ENCODE measurements at places on chromosomes 1 and 21.

DNA sequence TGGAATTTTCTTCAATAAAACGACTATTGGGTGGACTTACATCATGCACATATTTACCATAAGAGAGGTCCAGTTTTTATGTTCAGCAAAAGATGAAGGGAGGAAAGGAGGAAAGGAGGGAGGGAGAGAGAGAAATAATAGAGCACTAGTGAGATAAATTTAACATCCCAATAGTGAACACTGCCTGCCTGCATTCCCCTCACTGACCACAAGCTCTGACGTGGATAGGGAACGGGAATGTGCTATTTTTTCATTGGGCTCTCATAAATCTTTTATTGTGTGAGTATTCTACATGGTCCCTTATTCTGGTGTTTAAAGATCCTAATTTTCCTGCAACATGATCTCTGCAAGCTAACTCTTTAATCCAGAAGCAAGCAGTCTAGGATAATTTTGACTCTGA lies 82.1 kb downstream of the TTC3 start:
- DNase-seq: no peak

GRCh38 chr1:43796111-43796581 lies 88.8 kb downstream of the ST3GAL3 start:
- DNase-seq: no peak

DNA sequence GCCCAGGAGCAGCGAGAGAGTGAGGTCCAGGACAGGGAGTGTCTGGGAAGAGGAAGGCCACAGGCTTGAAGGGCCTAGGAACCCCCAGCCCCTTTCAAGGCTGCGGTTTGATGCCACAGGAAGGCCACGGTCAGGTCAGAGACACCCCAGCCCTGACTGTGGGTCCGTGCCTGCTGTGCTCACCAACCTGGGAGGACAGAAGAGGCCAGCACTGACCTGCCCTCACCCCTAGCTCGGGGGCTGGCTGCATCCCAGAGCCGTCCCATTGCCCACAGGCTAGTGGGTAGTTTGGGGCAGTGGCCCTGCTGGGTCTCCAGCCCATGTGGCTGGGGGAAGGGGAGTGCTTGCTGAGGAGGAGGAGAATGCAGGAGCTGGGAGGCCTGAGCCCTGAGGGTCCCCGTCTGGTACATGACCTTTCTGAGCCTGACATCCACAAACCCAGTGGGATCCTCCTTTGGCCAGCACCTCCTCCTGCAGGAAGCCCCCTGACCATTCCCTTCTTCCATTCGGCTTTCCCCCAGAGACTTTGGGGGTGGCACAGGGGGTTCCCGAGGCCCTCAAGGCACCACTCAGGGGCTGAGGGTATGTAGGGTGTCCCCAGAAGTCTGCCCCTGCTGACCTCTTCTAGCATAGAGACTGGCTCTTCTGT lies 54.3 kb downstream of the WNT9A start:
- DNase-seq: no peak

DNA sequence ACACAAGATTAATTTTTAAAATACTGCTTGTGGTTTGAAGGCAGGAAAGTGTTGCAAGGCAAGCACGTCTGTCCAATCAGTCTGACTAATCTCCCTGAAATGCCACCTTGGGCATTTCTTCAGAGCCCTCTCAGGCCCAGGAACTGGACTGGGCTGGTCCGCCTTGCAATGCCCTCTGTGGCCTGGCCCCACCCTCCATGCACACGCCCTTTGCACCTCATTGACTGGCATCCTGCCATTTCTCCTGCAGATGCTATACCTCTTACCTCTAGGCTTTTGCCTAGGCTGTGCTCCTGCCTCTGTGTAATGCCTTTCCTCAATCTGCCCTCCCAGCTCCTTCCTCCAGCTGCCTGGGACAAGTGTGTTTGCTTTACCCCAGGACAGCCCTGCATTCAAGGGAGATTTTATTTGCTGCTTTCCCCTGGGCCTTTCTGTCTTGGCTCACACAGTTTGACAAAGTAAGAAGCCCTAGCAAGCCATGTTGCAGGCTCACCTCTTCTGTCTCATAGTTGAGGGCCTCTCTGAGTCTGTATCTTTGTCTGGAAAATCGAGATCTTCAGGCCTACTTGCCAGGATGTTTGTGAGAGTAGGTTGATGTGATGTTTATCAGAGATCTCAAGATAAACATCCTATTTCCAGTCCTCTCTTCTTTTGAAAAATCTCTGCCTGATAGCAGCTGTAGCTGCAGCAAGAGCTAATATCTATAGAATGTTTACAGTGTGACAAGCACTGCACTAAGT lies 149.2 kb upstream of the JUN start:
- DNase-seq: no peak

- DNase-seq: no peak
Measured at GRCh38 chr21:35547946-35548774, 499.1 kb upstream of the RUNX1 start.

- no peak for DNase-seq
Measured at GRCh38 chr1:188668083-188668482, 1809.6 kb downstream of the BRINP3 start.

GRCh38 chr1:201999625-202000238 lies 10.7 kb upstream of the ELF3 start:
- peak; percentile 6 for DNase-seq

GRCh38 chr1:200495901-200496300 lies 86.1 kb upstream of the ZNF281 start:
- no peak for DNase-seq

DNA sequence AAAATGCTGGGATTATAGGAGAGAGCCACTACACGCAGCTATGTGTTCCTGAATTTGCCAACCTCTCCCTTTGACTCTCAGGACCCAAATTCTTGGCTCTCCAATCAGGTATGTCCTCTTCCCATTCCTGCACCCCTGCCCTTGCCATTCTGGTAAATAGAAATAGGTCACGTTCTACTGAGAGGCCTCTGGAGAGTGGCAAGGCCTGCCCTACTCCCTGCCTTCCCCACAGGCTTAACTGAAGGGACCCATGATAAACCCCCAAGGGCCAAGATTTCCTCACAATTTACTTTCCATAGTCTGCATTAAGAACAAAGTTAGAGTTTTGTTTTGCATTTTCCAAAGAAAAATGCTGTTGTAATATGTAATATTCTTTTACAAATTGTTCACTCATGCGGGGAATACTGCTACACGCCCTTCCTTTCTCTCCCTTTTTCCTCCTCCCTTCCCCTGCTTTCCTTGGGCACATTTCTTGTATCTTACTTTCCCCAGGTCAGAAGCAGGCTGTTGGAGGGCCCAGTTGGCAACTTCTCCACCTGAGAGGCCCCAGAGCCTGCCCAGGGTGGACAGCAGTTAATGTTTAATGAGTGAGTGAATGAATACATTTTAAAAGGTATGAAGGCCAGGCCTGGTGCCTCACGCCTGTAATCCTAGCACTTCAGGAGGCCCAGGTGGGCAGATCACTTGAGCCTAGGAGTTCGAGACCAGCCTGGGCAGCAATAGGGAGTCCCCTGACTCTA lies 33.9 kb upstream of the PUM1 start:
- no peak for DNase-seq

- DNase-seq: no peak
Measured at GRCh38 chr1:227396539-227397353, 78.5 kb upstream of the CDC42BPA start.

DNA sequence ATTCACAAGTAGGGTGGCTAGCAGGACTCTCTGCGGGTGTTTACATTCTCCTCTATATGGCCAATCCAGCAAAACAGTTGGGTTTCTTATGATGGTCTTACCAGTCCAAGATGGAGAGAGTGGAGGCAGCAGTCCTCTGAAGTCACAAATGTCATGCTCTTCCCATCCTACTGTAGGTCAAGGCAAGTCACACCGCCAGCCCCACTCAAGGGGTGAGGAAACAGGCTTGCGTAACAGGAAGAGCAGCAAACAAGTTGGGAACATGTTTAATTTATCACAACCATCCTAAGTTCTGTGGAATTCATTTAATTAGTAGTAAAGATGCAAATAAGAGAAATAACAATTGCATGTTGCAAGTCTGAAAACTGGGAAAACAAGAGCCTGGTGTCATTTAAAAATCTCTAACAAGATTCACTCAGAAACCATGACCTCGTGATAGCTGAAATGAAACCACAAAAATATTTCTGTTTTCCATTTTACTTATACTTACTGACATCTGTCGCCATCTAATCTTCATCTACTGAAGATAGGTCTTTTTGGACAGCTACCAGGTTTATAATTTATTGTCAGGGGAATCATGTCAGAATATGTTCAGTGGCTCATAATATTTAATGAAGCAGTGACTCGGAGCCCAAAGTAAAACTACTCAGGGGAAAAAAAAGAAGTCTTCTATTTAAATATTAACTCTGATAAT lies 349.1 kb upstream of the FMN2 start:
- DNase-seq: no peak

DNA sequence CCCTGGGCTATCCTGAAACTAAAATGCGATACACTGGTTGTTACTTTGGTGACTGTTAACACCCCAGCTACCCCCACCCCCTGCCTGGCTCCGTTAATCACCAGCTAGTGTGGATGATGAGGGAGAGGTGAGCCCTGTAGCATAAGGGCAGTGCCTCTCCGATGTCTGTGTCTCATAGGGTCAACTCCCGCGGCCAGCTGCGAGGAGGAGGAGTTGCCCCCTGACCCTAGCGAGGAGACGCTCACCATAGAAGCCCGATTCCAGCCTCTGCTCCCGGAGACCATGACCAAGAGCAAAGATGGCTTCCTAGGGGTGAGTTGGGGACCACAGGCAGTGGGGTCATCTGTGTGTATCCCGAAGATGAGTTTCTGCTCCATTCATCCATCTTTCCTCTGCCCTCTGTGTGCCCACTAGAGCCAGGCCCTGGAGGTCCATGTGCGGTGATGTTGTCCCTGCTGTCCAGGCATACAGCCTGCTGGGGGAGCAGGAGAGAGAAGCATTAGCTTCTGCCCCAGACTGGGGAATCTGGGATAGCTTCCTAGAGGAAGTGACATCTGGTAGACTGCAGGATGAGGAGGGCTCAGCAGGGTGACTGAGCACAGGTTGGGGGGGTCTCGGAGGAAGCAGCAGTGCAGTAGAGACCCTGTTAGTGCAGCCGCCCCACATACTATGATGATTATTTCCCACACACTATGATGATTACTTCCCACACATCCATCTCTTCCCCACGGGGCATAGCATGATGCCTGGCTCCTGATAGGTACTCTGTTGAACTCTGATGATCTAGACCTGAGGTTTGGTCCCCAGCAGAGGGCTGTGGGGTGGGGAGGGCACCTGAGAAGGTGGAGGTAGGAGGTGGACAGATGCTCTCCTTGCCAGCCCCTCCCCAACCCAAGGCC lies 5.2 kb downstream of the SELENON start:
- no peak for DNase-seq

GRCh38 chr1:9890224-9890731 lies 19.8 kb downstream of the CTNNBIP1 start:
- peak; percentile 21 for DNase-seq

DNA sequence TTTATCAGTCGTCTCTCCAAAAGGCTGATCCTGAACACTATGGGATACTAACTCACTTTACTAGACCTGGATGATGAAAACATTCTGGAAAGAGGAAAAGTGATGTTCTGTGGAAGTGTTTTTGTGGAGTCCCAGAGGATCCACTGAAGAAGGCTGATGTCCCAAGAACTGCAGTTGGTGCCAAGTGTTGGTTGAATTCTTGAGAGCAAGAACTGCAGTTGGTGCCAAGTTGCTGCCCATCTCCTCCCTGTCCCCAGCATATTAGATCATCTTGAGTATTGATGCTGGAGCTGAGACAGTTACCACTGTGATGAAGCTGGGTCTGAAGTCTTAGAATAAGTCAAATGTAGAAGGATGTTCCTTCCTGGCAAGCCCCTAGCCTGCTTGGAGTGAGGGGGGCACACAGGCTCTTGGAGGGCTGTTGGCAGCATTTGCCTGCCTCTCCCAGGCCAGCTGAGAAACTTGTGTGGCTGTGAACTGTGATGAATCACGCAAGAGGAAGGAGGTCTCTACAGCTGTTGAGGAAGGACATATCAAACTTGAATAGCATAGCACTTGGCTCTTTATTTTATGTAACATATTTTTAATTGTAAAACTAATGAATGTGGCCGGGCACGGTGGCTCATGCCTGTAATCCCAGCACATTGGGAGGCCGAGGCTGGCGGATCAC lies 48.1 kb downstream of the DNAJC6 start:
- DNase-seq: no peak

- DNase-seq: no peak
Measured at GRCh38 chr1:36842448-36842847, 191.9 kb downstream of the GRIK3 start.

GRCh38 chr1:174157157-174157806 lies 2.0 kb upstream of the RABGAP1L start:
- no peak for DNase-seq

DNA sequence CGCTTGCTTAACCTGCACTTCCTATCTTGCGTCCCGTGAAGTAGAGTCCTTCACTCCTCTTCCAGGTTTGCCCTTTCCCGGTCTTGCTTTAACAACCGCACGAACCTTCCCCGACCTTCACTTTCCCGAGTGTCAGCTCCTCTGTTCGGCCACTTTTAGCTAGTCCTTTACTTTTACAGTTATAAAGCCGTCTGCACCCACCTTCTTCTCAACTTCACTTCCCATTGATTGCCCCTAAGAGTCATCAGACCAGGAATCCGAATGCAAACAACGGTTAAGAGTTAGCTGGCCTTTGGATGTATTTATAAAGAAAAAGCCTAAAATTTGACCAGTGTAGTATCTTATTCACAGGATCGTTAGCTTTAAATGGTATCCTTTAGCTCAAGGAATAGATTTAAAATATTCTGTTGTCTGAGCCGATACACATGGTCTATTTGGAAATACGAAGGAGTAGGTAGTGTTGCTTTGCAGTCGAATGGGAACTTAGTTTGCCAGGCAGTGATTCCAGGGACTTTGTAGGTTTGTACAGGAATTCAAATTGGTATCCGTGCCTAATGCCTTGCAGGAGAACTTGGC lies 1.4 kb downstream of the PPP2R5A start:
- no peak for DNase-seq

GRCh38 chr1:200738949-200739651 lies 407 bp downstream of the CAMSAP2 start:
- no peak for DNase-seq

DNA sequence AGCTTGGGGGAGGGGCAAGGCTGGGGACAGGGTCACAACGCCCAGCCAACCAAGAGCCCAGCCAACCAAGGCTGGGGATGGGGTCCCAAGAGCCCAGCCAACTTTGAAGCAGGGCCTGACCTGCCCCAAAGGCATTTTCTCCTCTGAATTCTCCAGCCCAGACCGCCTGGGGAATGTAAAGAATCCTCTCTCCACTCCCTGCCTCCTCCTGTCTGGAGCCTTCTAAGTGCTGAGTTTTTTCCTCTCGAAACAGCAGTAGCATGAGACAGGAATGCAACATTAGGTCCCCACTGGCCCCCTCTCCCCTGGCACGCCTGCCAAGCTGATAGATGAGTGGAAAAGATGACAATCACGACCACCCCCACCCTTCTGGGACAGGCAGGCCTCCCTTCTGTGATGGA lies 17.0 kb downstream of the C1orf198 start:
- DNase-seq: no peak

Measured in GDM1 (cell line).